ENCODE measurements at places on chromosomes 6 and 20.

GRCh38 chr6:28816909-28817807 is 106.6 kb downstream of the TRIM27 start:
- DNase-seq: peak; percentile 93

DNA sequence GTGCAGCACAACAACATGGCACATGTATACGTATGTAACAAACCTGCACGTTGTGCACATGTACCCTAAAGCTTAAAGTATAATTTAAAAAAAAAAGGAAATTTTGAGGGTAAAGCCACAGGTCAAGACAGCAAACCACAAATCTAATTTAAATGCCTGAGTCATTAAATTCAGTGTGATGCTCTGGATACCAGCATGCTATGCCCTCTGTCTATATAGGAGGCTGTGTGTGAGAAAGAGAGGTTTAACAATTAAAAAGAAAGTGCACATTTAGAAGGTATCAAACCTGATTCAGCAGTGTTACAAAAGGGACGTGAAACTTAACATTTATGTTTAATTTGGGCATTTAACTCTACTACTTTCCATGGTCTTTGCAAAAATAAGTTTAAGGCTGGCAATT is 276.3 kb downstream of the ADGRB3 start:
- DNase-seq: peak; percentile 7

GRCh38 chr20:61608275-61609085 is 356.4 kb downstream of the CDH4 start:
- DNase-seq: peak; percentile 16

DNA sequence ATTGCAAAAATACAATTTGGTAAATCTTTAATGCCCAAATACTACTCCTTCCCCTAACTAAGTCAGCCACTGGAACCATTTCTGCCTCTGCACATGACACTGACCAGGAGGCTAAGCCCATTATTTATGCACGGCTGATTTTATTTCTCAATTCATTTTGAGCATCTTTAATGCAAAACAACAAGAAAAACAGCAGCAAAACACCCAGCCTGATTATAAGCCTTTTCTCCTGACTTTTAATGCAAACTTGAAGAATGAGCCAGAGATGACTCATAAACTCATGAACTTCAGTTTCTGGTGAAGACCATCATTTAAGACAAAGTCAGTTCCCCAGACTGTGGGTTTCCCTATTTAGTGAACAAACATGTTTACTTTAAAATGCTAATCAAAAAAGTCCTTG is 51.6 kb downstream of the CYP24A1 start:
- DNase-seq: peak; percentile 60

GRCh38 chr6:101296169-101296960 is 97.1 kb upstream of the GRIK2 start:
- no peak for DNase-seq

DNA sequence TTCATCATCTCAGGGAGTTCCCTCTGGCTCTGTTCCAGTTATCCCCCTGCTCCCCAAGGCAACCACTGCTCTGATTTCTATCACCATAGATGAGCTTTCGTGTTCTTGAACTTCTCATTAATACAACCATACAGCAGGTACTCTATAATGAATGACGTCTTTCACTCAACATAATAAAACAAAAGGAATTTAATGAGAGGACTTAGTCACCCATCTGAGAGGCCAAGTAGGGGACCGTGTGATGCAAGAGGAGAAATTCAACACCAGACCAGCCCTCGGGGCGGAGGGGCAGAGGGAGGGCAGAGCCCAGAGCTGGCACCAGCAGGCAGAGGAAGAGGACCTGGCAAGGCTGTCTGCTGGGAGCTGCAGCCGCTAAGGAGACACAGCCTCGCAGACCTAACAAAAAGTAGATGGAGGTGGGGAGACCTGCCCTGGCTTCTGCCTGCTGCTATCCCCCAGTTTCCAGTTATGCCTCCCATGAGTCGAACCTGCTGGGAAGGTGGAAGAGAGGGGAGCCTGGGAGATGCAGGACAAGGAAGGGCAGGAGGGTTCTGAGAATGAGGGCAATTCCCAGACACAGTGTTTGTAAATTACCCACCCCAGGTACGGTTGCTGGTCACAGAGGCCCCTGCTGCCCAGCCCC is 13.8 kb downstream of the CCN5 start:
- peak; percentile 94 for DNase-seq

DNA sequence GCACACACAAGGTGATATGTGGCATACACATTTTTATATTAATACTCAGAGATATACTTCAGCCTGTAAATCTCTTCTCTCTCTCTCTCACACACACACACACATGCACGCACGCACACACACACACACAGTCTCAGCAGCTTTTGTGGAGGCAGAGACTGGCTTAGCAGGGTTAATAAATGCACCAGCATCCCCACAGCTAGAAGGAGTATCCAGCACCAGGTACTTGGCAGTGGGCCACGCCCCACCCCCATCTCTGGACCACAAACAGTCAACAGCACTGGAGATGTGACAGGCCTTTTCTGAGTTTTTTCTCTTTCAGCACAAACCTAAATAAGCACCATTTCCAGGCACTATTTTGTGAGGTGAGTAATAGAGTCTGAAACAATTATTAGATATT is 47.3 kb upstream of the LRFN2 start:
- no peak for DNase-seq

DNA sequence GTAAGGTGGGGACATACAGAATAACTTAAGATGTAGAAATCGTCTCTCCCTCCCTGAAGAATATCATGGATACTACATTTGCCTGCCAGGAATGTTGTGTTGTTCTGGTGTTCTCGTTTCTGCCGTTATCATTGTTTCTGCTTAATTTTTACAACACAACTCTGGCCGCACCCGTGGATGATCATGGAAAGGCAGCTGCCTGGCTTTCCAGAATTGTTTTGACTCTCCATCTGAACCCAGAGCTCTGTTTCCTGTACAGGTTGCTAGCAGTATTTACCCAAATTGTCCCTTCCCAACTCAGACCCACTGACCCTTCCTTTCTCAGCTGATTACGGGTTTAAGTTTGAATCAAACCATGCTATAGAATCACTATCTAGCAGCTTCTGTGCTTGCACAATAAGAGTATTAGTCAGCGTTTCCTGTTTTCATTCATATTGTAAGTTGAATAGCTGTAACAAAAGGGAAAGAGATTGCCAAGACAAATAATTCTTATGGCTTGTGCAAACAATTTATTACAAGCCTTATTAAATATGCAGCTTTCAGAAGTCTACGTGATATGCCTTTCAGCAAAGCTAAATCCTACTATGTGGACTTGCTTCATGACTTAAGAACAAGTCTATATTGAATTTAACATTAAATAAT is 139.0 kb downstream of the MTHFD1L start:
- peak; percentile 84 for DNase-seq

Data from HT1080 (cell line).